HT1080 (cell line): ENCODE measurements at places on chromosomes 5 and 9.

- no peak for DNase-seq
Measured at GRCh38 chr5:121704291-121704690, 147.4 kb upstream of the FTMT start.

DNA sequence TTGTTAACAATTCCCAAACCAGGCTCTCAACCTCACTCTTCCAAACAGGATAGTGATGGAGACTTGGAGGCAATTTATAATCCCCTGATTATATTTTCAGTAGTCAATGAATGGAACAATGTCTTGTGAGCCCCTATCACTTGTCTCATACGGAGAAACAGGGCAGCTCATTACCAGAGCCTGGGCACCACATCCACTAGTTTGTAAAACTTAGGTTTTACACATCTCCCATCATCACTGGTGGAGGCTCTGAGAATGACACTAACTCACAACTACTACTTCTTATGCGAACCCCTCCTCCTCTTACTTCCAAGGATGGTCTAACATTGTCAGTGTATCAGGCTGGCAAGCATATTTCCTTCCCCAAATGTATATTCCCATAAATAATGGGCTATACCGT lies 253.7 kb downstream of the EPB41L4A start:
- no peak for DNase-seq

- DNase-seq: no peak
Measured at GRCh38 chr5:159123700-159124099, 24.0 kb upstream of the EBF1 start.

- no peak for DNase-seq
Measured at GRCh38 chr9:111271481-111272080, 58.4 kb downstream of the OR2K2 start.

GRCh38 chr5:138711087-138711486 lies 42.1 kb upstream of the CTNNA1 start:
- DNase-seq: no peak

GRCh38 chr5:143056339-143056704 lies 286.1 kb downstream of the ARHGAP26 start:
- DNase-seq: no peak

DNA sequence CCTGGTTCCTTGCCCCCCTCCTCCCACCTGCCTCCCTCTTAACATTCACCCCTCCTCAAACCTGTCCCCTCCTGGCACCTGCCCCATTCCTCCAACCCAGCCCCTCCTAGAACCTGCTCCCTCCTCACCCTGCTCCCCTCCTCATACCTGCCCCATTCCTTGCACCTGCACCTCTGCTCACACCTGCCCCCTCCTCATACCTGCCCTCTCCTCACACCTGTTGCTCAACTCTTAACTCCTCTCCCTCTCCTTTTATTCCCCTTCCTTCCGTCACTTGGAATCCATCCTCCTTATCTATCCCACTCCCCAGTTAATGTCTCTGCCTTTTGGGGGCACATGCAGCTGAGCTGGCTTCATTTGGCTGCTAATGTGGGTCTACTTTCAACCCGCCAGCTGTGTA lies 712.1 kb downstream of the MTRR start:
- no peak for DNase-seq

DNA sequence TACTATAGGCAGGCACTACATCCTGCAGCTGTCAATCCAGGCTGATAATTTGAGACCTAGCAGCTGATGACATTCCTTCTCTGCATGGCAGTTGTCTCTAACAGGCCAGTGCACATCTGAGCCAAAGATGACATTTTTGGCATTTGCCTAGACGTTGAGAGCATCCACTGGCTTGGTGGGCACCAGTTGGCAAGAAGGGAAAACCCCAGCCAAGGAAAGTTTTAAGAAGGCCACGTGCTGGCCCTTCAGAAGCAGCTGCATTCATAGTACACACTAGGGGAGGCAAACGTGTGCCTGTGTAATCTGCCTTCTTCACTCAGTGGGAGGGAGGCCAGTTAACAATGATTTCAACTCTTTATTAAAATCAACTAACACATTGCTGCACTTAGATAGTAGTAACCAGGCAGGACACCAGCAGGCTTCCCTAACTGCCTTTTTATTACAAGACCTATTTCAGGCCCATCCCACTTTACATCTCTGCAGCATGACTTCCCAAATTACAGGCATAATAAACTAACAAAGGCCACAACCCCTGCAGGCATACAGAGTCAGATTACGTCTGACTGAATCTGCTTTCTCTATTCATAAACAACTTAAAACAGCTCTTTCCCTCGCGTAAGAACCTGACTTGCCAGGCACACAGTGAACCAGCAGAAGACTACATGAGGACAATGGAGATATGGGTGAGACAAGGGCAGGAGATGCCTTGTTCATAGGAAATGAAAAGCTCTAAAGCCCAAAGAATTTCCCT lies 576.3 kb downstream of the PDE4D start:
- no peak for DNase-seq

DNA sequence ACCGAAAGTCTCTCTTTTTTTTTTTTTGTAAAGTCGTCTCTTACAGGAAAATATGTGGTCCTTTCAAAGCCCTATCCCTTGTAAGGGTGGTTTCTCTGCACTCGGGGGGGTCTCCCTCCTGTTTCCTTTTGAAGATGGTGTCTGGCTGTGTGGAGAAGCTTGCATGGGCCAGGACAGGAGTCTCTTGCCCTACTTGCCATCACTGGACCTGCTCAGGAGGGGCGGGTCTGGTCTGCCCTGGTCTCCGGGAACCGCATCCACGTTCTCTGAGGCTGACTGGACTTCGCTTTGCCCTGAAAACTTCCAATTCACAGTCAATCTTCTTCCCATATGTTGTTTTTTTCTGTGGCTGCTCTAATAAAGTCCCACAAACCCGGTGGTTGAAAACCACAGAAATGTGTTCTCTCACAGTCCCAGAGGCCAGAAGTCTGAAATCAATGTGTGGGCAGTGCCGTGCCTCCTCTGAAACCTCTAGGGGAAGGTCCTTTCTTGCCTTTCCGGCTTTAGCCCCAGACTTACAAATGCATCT lies 92.9 kb upstream of the IER5L start:
- DNase-seq: peak; percentile 73
